Activated CD4-positive, alpha-beta memory T cell treated with anti-CD3 and anti-CD28 coated beads, Interleukin-2, amount 10 ng/mL, durations not matched to agents 7 days and 5 days (primary cell): ENCODE measurements at places on chromosomes 12 and 14. TPM values are rescaled to one million over a fixed set of nuclear protein-coding genes. Genes with fewer than 3 reads are reported as not detected.

DNA sequence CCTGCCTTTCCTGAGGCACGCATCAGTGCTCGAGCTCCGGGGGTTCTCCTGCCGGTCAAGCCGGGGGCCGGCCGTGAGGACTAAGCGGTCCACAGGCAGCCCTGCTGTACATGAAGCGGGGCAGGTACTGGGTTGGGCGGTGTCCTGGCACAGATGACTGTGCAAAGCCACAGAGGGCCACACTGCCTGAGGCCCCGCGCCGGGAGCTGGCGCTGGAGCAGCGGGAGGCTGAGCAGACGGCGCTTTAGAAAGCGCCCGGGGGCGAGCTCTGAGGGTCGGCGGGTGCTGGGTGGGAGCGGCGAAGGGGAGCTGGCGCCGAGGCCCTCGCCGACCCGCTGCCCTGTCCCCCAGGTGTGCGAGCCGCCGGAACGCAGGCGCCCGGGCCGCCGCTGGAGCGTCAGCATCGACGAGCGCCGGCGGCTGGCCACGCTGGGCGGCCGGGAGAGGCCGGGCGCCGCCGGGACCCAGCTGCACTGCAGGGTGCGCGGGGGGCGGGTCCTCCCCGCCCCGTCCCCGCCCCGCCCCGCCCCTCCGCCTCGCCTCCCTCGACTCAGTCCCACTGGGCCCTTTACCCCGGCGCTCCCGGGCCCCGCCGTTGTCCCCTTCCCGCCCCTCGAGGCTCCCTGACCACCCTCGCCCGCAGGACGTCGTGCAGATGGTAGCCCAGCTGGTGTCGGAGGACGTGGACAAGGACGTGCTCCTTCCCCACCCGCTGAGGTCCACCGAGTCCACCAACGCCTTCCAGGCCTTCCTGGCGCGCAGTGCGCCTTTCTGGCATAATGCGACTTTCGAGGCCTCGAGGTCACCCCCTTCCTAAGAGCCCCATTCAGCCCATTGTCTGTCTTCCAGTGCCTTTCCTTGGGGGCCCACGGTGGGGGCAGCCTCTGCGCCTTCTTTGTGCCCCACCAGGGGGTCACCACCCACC lies 8.3 kb upstream of the MTA1 start:
- H3K4me3 ChIP-seq: no peak overlapping the region
- H3K36me3 ChIP-seq: no peaks in the 10 kb centered on the region
- peaks cover 5% of the 10 kb centered on the region for H3K4me1 ChIP-seq
- peaks cover 46% of the 10 kb centered on the region for H3K27me3 ChIP-seq
- no peak overlapping the region for H3K27ac ChIP-seq
- no peak for DNase-seq

The NEDD1 gene
- total RNA-seq: 40.7 TPM

- peaks cover 10% of the 10 kb centered on the region for H3K4me1 ChIP-seq
- no peak for DNase-seq
- no peak overlapping the region for H3K27ac ChIP-seq
- H3K27me3 ChIP-seq: peaks cover 8% of the 10 kb centered on the region
- no peaks in the 10 kb centered on the region for H3K36me3 ChIP-seq
- H3K4me3 ChIP-seq: no peak overlapping the region
Observed at GRCh38 chr12:182381-182892, 31.5 kb downstream of the SLC6A12 start.

The SLC48A1 gene
- total RNA-seq: 19.4 TPM

GRCh38 chr14:99772371-99773283 lies 20.6 kb upstream of the EML1 start:
- H3K27ac ChIP-seq: no peak overlapping the region
- no peaks in the 10 kb centered on the region for H3K36me3 ChIP-seq
- H3K27me3 ChIP-seq: peaks cover 41% of the 10 kb centered on the region
- H3K4me1 ChIP-seq: no peaks in the 10 kb centered on the region
- DNase-seq: no peak
- no peak overlapping the region for H3K4me3 ChIP-seq

DNA sequence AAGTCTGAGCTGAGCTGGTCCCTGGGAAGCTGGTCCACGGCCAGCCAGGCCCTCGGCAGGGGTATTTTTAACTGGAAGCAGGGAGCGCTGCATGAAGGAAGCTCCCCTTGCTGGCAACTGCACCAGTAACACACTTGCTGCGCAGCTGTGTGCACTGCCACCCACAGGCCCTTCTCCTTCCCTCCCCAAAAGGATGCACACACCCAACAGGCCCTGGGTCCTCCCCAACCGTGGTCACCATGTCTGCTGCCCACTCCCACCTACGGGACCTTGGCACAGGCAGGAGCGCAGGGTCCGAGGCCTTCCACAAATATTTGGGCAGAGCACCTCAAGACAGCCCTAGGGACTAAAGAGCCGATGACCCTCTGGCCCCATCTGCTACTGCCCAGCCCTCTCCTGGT lies 157.0 kb upstream of the PRMT8 start:
- H3K27ac ChIP-seq: no peak overlapping the region
- no peaks in the 10 kb centered on the region for H3K36me3 ChIP-seq
- peaks cover 13% of the 10 kb centered on the region for H3K27me3 ChIP-seq
- no peak for DNase-seq

- DNase-seq: peak; percentile 44
- H3K4me1 ChIP-seq: peaks cover 44% of the 10 kb centered on the region
- H3K27me3 ChIP-seq: no peaks in the 10 kb centered on the region
- peak overlapping the region; percentile 72 for H3K4me3 ChIP-seq
Observed at GRCh38 chr14:68815298-68816182, 22.7 kb upstream of the ZFP36L1 start.

DNA sequence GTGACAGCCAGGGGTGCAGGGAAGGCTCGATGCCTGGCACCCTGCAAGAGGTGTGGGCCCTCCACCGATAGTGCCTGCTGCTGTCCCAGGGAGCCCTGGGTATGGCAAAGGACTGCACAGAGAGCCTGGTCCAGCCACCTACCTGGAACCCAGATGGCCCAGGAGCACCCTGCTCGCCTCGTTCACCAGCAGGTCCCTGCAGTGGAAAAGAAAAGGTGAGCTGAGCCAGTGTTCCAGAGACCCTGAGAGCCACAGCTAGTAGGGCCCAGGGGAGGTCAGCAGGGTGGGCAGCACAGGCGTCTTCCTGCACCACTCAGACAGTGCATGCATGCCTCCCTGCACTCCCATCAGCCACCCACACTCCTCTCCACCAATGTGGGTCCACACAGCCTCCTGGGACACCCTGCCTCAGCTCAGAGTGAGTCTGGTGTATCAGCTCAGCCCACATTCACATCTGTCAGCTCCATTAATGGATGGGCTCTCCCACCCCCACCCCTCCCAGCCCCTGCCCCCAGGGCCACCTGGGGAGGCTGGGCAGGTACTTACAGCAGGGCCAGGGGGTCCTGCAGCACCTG lies 20.2 kb downstream of the TMEM106C start:
- no peak overlapping the region for H3K4me3 ChIP-seq
- H3K27ac ChIP-seq: no peak overlapping the region
- H3K4me1 ChIP-seq: peaks cover 1% of the 10 kb centered on the region
- no peaks in the 10 kb centered on the region for H3K36me3 ChIP-seq
- DNase-seq: no peak

DNA sequence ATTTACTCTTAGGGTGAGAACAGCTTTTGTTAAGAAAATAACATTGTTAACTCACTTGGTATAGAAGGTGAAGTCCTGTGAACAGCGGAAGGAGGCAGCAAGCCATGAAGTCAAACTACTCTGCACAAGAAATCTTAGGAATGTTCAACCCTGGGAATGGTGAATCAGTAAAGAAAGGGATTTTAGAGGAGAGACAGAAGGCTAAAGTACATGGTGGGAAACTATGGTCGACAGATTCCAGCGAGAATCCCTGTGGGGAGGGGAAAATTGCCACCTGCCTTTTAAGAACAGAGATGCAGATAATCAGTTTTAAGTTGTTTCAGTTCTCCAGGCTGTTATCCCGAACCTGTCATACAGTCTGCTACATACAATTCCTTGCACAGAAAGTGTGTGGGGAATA lies 63.2 kb upstream of the PTPRR start:
- no peaks in the 10 kb centered on the region for H3K4me1 ChIP-seq
- no peaks in the 10 kb centered on the region for H3K27me3 ChIP-seq
- no peak for DNase-seq
- H3K4me3 ChIP-seq: no peak overlapping the region

DNA sequence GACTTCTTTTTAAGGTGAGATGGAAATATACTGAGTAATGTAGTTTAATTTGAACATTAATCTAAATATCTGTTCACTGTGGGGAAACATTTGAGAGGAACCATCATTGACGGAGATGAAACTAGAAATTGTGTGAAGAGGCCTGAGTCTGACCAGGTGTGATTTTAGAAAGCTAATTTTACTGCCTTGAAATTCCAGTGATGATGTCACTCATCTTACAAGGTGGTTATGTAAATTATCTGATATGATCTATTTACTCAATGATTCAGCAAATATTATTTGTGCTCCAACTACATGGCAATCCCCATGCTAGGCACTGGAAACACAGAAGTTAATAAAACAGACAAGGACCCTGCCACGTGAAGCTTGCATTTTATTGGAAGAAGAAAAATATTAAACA lies 435.7 kb upstream of the DCN start:
- H3K27ac ChIP-seq: no peak overlapping the region
- peaks cover 5% of the 10 kb centered on the region for H3K4me1 ChIP-seq
- DNase-seq: no peak

The PROX2 gene
- not detected for total RNA-seq

GRCh38 chr12:118175823-118176447 lies 40.0 kb downstream of the PEBP1 start:
- no peaks in the 10 kb centered on the region for H3K27me3 ChIP-seq
- no peak overlapping the region for H3K4me3 ChIP-seq
- peaks cover 46% of the 10 kb centered on the region for H3K36me3 ChIP-seq

DNA sequence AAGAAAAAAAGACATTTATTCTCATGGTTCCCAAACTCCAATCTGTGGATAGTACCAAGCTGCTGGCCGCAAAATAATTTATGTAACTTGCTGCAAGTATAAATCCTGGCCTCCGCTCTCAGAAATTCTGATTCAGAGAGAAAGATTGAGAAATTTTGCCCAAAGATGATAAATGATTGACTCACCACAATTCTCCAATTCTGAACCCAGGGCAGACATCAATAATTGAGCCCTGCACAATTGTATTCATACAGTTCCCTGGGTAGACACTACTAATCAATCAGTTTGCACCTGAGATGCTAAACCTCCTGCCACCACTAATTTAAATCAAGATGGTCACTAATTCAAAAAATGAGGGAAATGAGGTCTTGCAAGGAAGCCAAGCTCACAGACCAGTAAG lies 38.2 kb downstream of the TRPV4 start:
- H3K4me1 ChIP-seq: no peaks in the 10 kb centered on the region
- DNase-seq: no peak
- peaks cover 6% of the 10 kb centered on the region for H3K27me3 ChIP-seq
- no peak overlapping the region for H3K4me3 ChIP-seq

DNA sequence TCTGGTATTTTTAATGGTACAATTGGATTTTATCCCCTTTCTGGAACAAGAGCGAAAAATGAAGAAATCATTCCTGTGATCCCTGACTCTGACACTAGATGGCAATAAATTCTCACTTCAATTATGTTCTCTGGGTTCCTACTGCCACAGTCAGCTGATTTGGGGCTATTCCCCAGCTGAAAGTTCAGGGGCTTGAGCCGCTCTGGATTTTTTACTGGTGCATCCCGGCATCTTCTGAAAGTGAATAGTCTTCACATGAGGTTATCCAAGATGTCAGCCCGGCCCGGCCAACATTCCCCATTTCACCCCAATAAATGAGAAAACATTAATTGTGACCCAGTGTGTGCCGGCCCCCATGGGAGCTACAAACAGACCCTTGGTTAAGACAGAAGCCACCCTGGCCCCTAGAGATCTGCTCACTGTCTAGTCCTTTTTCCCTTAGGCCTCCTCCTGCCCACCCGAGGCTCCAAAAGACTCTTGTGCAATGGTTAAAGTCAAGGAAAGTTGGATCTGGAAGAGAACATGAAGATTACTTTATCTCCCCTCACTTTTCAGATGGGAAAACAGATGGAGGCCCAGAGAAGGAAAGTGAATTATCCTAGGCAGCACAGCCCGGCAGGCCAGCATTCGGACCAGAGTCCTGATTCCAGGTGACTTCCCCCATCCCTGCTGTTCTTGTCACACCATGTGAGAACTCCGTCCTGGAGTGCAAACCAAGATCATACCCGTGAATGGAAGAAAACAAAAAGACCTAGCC lies 20.8 kb downstream of the CKAP4 start:
- no peaks in the 10 kb centered on the region for H3K36me3 ChIP-seq
- DNase-seq: peak; percentile 34
- peak overlapping the region; percentile 63 for H3K27ac ChIP-seq
- H3K4me3 ChIP-seq: no peak overlapping the region
- peaks cover 15% of the 10 kb centered on the region for H3K4me1 ChIP-seq
- no peaks in the 10 kb centered on the region for H3K27me3 ChIP-seq

The TPPP2 gene
- not detected for total RNA-seq

The ITGB7 gene
- total RNA-seq: 786 TPM

The ACVRL1 gene
- total RNA-seq: not detected

GRCh38 chr12:108724890-108725151 lies 6.5 kb downstream of the CORO1C start:
- peaks cover 16% of the 10 kb centered on the region for H3K27me3 ChIP-seq
- no peak for DNase-seq

GRCh38 chr12:123232472-123232806 lies 502 bp downstream of the MPHOSPH9 start:
- no peaks in the 10 kb centered on the region for H3K27me3 ChIP-seq
- peaks cover 76% of the 10 kb centered on the region for H3K4me1 ChIP-seq
- DNase-seq: no peak
- peak overlapping the region; percentile 97 for H3K27ac ChIP-seq

GRCh38 chr12:50740307-50740706 lies 23.6 kb upstream of the ATF1 start:
- DNase-seq: no peak
- H3K36me3 ChIP-seq: peaks cover 45% of the 10 kb centered on the region
- H3K27ac ChIP-seq: no peak overlapping the region
- H3K27me3 ChIP-seq: no peaks in the 10 kb centered on the region
